Suppressor macrophage (primary cell): ENCODE measurements at places on chromosomes 12 and 14.

DNA sequence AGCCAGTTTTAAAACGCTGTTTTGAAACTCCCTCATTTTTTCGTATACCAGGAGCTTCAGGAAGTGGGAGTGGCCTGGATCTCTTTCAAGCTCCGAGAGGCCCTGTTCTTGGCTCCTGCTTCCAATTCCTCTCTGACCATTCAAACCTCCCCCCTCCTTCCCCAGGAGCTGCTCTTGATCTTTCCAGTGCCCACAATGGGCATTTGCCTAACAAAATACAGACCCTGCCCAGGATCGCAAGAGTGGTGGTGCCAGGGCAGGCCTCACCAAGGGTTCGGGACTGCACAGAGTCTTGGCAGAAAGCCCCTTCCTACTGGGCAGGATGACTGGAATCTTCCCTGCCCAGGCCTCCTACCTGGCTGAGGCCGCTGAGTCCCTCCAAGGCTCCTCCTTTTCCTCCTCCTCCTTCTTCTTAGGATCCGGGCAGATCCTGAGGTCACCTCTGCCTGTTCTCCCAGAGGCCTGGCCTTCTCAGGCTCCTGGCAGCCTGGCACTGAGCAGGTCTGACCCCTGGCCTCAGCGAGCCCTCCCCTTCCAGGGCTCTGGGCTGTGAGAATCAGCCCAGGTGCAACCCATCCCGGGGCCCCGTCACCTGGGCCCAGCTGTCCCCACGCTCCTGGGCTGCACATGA, 46.9 kb upstream of the NOS1 start:
- DNase-seq, result no peak

DNA sequence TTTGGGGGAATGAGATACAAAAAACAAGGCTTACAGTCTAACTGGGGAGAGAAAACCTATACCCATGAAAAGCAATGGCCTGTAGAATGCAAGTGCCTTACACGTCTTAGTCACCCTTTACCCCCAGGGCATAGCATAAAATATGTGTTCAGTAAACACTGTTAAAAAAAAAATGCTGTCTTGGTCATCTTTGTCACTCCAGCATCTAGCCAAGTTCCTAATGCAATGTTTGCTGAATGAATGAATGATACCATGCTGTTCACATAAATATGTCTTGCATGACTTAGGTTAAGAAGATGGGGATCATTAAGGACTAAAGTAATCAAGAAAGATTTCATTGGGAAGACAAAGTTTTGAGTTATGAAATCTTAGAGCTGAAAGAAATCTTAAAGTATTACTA, 38.5 kb downstream of the PPP2R5E start:
- DNase-seq, result no peak

GRCh38 chr14:92800012-92800411, 5.9 kb downstream of the GOLGA5 start:
- no peak for DNase-seq

DNA sequence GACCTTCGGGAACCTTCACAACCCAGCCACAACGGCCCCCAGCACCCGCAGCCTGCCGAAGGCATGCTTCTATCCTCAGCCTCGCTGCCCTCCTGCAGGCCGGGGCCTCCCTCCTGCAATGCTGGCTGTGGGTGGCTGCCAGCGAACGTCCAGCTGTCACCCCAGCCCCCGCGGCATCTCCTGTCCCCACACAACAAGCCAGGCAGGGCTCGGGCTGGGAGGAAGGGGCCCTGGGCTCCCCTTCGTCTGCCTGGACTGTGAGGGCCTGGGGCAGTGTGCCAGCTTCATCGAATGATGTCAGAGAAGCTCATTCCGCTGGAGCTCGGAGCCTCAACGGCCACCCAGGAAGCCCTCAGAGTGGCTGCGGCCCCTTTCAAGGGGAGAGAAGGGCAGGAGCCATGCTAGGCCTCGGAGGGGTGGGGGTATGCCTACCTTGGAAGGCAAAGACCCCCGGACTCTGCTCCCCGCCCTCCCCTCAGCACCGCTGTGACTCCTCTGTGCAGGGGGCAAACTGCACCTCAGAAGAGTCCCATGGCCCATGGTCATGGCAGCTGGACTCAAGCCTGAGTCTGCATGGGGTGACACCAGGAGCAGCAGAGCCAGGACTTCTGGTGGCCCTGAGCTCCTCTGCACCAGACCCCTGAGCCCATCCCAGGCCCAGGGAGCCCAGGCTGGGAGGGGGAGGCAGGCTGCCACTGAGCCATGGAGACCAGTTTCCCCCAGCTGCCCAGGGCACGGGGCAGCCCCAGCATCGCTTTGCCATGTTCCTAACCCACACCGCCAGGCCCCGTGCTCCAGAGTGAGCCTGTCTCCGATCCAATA, 24.7 kb upstream of the C14orf180 start:
- no peak for DNase-seq

DNA sequence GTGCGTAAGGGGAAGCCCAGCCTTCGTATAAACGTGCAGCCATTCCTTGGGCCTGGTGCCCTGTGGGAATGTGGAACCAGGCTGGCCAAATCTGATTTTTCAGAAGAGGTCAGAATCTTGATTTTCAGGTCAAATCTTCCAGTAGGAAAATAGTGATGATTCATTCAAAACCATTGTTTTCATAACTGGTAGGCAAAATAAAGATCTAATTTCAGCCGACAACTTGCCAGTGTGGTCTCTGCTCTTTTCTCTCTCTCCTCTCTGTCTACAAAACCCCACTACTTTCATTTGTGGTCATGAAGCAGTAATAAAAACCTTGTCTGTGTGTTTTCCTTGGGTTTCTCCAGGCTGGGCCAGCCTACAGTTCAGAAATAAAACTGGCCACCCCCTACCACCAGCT, 135.1 kb downstream of the RBM19 start:
- no peak for DNase-seq

DNA sequence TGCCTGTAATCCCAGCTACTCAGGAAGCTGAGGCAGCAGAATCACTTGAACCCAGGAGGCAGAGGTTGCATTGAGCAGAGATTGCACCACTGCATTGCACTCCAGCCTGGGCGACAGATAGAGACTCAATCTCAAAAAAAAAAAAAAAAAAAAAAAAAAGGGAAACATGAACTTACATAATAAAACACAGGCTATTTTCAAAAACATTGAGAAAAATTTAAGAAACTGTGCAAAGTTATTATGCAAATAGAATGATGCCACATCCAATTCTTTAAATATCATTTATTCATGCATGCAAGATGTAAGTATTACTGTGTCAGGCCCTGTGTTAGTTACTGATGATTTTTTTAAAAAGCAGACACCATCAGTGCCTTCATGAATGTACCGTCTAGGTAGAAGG, 20.0 kb upstream of the SLC16A7 start:
- peak; percentile 9 for DNase-seq

DNA sequence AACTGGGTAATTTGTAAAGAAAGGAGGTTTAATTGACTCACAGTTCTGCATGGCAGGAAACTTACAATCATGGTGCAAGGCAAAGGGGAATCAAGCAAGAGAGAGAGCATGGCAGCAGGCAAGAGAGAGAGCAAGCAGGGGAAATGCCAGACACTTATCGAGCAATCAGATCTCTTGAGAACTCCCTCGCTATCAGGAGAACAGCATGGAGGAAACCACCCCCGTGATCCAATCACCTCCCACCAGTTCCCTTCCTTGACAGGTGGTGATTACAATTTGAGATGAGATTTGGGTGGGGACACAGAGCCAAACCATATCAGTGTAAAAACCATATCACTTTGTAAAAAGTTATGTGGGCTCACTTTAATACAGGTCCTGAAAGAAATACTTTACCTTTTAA, 56.4 kb upstream of the NEDD1 start:
- no peak for DNase-seq

DNA sequence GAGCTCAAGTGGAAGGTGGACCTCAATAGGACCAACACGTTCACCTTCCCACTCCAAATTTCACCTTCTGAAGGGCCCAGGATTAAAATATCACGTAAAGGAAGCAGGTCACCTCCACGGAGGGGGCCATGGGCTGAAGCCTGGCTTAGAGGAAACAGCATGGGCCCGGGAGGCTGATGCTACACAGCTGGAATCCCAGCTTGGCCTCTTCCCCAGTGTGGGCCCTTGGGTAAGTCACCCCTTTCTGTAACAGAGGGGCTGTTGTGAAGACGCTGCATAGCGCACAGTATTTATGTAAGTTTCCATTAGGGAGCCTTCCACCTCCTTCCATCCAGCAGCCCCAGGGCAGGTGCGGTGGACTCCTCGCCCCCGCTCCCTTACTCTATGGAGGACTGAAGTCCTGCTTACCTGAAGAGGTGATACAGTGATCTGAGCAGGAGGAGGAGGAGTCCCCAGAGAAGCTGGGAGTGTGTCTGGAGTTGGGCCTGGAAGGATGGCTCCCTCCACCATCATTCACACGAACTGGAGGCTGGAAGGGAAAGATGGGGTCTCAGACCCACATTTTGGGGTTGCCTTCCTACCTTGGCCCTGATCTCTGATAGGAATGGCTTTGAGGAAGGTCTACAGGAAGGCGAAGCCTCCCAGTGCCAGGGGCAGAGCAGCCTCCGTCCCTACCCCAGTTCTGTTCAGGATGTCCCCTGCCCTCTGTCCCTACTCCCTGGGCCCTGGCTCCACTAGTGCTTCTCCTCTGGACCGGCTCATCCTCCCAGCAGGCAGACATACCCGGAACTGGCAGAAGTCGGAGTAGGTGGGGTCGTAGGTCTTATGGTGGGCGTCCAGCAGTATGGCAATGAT, 37.2 kb upstream of the HDAC7 start:
- no peak for DNase-seq

DNA sequence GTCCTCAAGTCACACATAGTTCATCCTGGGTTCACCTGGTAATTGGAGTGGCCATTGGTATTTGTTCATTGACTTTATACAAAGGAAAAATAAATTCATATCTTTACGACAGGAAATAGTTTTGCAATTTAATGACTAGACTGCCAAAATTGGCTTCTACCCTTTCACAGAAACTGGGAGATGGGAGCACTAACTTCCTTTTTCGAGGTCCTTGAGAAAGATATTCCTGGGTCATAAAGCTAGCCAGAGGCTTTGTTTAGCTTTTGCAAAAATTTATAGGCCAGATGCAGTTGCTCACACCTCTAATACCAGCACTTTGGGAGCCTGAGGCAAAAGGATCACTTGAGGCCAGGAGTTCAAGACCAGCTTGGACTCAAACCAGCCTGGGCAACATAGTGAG, 10.2 kb upstream of the OR11G2 start:
- DNase-seq, result peak; percentile 62

- no peak for DNase-seq
These were observed 7.9 kb upstream of the ITFG2 start for GRCh38 chr12:2804393-2805142.

- DNase-seq, result no peak
These were observed 22.4 kb downstream of the IRF2BPL start for GRCh38 chr14:77006132-77006531.

GRCh38 chr12:64452559-64453329, 824 bp downstream of the TBK1 start:
- peak; percentile 87 for DNase-seq

- no peak for DNase-seq
These were observed 206.4 kb downstream of the CRADD start for GRCh38 chr12:93883436-93884154.

DNA sequence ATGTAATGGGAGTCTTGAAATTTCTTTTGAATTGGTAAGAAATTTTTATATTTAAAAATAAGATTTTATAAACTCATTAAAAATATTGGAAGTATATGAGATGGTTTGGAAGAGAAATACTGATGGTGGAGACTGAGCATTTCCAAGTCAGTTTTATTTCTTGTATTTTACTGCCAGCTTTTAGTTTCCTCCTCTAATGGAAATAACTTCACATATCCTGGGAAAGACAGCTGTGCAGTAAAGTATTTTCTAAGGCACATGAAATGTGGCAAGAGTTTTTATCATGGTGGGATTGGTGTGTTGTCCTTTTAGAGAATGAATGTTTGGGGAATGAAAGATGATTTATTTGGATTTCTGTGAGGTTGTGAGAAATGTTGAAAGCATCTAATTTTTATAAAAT, 346.9 kb upstream of the RGS6 start:
- DNase-seq, result no peak

GRCh38 chr14:80695869-80696268, 245.7 kb downstream of the CEP128 start:
- no peak for DNase-seq

GRCh38 chr14:88834883-88835431, 10.5 kb downstream of the TTC8 start:
- no peak for DNase-seq

DNA sequence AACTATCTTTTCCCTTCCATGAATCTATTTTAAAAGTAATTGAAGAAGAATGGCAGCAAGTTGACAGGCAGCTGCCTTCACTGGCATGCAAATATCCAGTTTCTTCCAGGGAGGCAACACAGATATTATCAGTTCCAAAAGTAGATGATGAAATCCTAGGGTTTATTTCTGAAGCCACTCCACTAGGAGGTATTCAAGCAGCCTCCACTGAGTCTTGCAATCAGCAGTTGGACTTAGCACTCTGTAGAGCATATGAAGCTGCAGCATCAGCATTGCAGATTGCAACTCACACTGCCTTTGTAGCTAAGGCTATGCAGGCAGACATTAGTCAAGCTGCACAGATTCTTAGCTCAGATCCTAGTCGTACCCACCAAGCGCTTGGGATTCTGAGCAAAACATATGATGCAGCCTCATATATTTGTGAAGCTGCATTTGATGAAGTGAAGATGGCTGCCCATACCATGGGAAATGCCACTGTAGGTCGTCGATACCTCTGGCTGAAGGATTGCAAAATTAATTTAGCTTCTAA, 18.4 kb downstream of the TMPO start:
- no peak for DNase-seq

DNA sequence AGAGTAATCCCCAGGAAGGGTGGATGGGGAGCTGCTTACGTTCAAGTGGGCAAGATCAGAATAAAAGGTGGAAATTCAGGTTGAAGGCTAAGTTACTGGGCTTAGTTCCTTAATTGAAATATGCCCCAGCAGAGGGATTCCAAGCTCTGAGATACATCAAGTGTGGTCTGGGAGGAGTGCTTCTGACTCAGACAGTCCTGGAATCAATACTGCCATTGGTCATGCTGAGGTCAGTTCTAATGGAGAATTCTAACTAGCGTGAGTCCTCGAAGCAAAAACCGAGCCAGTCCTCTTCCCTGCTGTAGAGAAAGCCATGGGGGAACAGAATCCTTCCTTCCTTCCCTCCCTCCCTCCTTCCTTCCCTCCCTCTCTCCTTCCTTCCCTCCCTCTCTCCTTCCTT, 39.9 kb downstream of the NOS1 start:
- DNase-seq, result no peak

GRCh38 chr12:56420411-56420810, 28.8 kb downstream of the TIMELESS start:
- DNase-seq, result no peak

DNA sequence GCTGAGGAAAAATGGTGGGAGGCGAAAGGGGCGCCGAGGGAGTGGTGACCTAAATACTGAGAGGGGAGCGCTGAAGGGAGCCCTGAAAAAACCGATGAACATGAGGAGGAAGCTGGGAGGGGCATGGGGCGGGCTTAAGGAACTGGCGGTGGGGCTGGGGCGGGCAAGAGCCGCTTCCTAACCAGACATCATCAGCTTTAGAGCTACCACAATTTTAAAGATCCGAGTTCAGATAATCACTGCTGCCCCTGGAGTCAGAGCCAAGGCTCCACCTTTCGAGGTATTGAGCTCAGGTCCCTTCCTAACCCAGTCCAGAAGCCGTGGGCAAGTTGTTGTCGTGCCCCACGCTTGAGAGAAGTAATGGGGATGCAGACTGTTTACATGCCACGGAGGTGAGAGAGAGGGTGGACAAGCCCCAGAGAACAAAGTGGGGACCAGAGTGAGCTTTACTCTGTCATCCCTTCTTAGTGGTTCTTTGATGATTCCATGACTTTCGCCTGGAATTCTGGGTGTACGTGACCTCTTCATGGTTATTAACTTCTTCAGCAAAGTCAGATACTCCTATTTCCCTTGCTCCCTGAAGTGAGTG, 393 bp downstream of the ORMDL2 start:
- DNase-seq, result no peak
